ENCODE measurements at places on chromosomes 6 and 20.

DNA sequence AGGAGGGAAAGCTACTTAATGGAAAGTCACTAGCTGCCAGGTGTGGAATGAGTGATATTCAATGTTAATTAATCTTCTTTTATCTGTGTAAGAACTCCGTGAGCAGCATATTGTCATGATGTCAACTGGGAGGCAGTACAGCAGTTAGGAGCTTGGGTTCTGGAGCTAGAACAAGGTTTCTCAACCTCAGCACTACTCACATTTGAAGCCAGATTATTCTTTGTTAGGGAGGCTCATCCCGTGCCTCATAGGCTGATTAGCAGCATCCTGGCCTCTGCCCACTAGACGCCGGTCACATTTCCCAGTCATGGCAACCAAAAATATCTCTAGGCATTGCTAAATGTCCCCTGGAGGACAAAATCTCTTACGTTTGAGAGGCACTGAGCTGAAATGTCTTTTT, 41.2 kb downstream of the BCAS1 start:
- no peak for DNase-seq

GRCh38 chr6:7542065-7542873, 798 bp downstream of the DSP start:
- no peak for DNase-seq

GRCh38 chr6:1574890-1575209, 34.9 kb upstream of the FOXC1 start:
- no peak for DNase-seq

GRCh38 chr6:21678990-21679389, 85.4 kb downstream of the SOX4 start:
- no peak for DNase-seq

- no peak for DNase-seq
Measured at GRCh38 chr6:110509617-110510241, 33.3 kb upstream of the SLC22A16 start.

DNA sequence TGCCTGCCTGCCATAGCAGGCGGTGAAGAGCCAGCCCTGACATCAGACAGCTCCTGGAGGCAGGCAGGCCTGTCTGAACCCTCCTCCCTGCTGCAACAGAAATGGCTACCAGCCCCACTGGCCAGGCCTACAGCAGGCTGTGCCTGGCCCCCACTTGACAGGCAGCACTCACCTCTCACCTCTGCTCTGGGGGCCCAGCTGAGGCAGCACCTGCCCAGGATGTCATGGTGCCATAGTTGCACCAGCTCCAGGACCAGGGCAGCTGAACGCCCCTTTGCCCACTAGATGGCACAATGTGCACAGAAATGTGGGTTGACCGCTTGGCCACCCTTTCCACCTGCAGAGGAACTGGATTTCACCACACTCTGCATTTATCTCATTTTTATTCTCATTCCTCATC, 30.6 kb downstream of the MRPL14 start:
- DNase-seq = no peak

GRCh38 chr6:132192631-132193030, 208.6 kb downstream of the MOXD1 start:
- no peak for DNase-seq

GRCh38 chr6:110357298-110357663, 868 bp downstream of the METTL24 start:
- no peak for DNase-seq

DNA sequence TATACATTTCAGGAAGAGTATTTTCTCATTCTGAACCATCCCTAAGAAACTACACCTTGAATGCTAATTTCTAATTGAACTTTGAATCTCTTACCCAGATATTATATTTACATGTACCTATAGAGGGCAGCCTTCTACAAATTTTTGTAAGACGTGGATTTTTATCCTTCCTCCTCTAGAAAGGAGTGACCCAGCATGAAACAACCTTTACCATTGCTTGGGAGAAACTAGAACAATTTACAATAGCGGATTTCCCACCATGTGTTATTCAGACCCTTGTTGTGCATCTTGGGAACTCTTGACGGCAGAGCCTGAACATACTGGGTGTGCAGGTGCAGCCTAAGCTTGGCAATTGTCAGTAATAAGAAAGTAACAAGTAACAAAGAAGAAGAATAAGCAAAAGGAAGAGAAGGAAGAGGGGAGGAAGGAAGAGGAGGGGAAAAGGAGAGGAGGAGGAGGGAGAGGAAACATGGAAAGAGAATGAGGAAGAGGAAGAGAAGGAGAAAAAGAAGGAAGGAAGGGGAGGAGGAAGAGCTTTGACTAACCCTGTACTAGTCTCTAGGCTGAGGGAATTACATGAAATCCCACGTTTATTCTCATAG, 10.8 kb upstream of the TAAR1 start:
- DNase-seq = no peak

DNA sequence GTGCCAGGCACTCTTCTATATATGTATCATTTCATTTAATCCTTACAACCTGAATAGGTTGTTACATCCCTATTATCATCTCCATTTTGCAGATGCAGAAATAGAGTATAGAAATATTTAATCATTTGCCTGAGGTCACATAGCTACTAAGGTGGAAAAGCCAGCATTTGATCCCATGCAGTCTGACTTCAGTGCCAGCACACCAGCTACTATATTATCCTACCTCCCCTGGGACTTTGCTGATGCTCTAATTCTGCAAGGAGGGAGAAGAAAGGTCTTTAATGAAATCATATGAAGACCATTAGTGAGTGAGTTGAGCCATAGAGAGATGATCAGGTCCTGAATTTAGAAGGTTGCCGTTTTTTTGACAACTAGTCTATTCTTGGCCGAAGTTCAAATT, 53.7 kb downstream of the TOP1 start:
- DNase-seq = no peak

- no peak for DNase-seq
Measured at GRCh38 chr6:25215881-25216280, 63.3 kb upstream of the CARMIL1 start.

- no peak for DNase-seq
Measured at GRCh38 chr6:2257363-2257762, 12.0 kb upstream of the GMDS start.

DNA sequence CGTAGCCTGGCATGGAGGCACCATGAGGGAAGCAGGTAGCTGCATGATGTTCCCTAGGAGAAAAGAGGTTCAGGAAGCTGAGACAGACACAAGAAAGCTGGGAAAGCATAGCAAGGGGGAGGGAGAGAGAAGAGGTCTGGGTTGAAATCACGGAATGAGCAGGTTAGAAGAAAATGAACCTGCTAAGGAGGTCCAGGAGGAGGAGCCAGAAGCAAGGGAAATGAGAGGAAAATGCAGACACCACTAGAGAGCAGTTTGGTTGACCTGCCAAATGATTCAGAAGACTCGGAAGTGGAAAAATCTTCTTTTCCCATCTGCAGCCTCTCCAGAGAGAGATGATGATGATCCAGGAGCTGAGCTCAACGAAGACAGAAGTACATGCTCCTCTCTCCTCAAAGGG, 70.9 kb downstream of the VIP start:
- no peak for DNase-seq
